ENCODE measurements at places on chromosomes 11 and 22.

- no peak for DNase-seq
Observed at GRCh38 chr11:64474680-64475079, 115.7 kb downstream of the RPS6KA4 start.

GRCh38 chr11:44006917-44007361 is 40.8 kb upstream of the ACCSL start:
- no peak for DNase-seq

DNA sequence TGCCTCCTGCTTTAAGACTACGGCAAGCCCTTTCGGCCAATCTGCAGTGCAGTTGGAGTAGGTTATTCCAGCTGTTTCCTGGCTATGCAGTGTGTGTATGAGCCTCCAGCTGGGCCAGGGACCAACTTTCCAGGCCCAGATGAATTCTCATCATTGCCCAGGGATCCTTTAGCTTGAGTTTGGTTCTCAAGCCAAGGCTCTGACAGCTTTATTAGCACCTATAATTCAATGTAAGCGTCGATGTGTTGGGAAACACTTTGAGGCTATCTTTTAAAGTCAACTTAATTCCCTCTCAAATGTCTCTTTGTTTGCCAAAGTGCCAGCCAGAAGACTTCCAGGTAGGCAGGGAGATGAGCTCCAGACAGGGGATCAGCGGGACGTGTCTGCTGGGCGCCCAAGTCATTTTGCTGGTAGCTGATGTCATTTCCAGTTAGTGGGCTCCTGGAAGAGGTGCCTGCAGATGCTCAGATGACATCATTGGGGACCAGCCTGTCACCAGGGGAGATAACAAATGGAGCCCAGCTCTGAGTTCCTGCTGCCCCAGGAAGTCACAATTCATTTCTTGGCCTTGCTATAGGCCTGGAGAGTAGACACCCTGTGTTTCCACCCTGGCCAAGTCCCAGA is 520.4 kb downstream of the SOX6 start:
- DNase-seq = no peak

DNA sequence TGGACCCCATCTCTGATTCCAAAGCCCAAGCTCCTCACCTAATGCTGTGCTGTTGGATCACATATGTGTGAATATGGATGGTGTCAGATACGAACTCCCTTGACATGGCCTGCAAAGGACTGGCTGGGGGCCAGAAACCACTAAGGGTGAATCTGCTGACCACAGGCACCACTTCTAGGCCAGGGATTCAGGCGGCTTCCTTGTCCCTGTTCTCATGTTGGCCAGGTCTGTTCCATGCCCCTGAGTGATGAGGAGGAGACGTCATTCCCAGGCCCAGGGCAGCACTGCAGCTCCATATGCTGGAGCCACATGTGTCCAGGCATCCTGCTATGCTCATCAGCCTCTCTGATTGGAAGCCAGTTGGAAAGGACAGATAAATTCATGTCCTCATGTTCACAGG is 130.0 kb upstream of the BDNF start:
- DNase-seq = no peak

- no peak for DNase-seq
Observed at GRCh38 chr22:37639070-37639760, at the start of gene SH3BP1. TSS of gene SH3BP1 (plus strand) at chr22:37639669. CDS start at chr22:37639788, 119 bp downstream.

- DNase-seq = no peak
Observed at GRCh38 chr11:132405728-132406127, 1035.3 kb downstream of the NTM start.

- no peak for DNase-seq
Observed at GRCh38 chr11:70067591-70068341, 10.4 kb upstream of the ANO1 start.

DNA sequence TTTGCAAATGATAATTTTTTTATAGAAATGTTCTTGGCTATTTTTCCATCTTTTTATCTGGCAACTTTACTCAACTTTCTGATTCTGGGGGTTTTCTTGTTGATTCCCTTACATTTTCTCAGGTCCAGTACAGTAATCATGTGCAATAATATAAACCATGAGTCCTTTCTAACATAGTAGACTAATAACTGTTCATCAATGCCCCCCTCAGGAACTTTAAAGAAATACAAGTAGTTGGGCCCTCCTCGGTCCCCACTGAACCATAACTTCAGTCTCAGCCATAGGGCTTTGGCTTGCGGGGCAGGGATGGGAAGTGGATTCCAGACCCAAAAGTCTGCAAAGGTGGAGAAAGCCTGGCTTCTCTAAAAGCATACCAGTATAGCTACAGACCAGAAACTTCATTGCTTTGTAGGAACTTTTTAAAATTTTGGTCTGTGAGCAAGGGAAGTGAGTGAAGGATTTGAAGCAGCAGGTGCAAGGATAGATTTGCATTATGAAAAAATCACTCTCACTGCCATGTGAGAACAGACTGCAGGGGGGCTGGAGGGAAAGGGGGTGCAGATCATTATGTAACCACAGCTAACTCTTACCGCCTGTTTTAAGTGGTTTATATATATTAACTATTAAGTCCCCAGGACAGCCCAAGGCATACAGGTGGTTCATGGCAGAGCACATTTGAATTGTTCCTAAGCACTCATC is 10.4 kb upstream of the TUB start:
- peak; percentile 33 for DNase-seq

GRCh38 chr11:111298413-111299100 is at the start of gene POU2AF3:
TSS of gene POU2AF3 (plus strand) at chr11:111298546. CDS start at chr11:111298582, 36 bp downstream.
- no peak for DNase-seq

DNA sequence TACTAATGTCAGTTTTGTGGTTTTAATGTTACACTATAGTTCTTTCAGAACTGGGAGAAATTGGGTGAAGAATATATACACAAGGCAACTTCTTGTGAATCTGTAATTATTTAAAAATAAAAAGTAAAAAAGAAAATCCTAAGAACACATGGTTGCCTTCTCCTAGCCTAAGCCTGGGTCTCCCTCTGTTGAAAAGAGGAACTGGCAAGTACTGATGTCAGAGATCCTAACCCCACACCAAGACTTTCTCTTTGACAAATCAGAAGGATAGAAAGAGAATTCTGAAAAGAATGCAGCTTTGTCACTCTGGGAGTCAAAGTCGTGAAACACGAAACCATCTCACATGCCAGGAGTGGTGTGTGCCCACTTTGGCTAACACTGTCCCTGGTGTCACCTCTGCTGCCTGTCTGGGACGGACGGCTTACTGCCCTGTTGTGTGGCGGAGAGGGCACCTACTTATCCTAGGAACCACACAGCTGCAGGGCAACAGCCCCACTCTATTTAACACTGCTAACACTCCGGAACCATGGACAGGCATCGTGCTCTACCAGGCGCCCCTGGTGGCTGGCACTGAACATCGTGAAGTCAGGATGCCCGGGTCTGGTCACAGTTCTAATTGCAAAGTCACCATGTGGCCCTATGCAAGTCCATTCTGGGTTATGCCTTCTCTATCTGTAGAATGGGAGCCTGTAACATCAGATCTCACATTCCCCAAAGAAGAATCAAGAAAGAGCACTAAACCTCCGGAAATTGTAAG is 108.7 kb upstream of the CD82 start:
- DNase-seq = no peak

DNA sequence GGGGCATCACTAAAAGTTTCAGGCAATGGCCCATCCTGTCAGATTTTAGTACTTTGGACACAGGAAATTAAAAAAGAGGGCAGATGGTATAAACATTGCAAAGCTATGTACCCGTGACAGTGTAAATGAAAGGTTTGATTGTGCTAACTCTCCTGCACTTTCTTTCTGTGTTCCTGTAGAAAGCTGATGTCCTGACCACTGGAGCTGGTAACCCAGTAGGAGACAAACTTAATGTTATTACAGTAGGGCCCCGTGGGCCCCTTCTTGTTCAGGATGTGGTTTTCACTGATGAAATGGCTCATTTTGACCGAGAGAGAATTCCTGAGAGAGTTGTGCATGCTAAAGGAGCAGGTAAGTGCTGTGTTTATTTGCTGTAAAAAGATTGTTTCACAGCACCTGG is 10.3 kb downstream of the CAT start:
- DNase-seq = no peak

DNA sequence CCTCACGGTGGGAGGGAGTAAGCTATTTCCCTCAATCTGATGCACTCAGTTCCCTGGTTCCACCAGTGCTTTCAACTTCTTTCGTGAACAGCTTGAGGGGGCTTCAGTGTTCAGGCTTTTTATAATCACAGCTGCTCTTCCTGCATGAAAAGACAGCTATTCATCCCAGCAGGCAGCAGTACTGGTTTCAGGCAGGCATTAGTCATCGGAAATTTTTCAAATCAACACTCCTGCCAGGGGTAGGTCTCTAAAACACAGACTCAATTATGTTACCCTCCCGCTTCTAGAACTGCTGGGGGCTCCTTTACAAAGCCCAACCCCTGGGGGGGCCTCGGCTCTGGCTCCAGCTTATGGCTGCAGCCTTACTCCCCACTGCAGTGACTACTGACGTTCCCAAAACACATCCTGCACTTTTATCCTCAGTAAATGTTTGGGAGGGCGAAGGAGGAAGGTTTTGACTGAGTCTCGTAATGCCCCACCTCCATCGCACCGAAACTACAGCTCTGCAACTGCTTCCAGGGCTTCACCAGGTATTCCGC is 5.8 kb downstream of the POLDIP3 start:
- no peak for DNase-seq

GRCh38 chr11:118353084-118353710 is 6.2 kb upstream of the UBE4A start:
- DNase-seq = no peak

GRCh38 chr11:77568306-77568705 is 21.4 kb upstream of the AQP11 start:
- no peak for DNase-seq

DNA sequence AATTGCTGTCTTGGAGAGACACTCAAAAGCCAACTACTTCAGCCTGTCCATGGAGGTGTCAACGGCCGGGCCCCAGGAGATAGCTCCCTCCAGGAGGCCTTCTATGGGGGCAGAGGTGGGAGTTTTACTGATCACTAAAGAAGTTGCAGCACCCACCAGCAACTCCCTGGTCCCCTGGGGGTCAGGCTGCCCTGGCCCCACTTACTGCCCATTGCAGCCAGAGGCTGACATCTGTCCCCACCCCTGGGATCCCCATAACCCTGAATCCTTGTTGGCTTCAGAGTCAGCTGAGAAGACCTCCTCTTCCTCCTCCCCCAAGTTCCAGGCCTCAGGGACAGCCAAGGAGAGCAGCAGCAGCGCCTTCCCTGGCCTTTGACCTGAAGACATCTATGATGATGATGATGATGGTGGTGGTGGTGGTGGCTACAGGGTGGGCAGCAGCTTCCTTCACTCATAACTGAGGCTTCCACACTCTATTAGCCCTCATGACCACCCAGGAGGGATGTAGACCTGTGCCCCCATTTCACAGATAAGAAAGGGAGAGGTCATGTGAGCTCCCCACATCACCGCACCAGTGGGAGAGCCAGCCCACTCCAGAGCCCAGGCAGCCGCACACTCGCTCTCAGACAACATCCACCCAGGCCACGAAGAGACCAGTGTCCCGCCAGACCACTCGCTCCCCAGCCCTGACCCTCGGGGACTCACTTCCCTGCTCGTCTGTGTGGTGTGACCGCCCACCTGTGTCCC is 43.8 kb upstream of the FGF3 start:
- no peak for DNase-seq

DNA sequence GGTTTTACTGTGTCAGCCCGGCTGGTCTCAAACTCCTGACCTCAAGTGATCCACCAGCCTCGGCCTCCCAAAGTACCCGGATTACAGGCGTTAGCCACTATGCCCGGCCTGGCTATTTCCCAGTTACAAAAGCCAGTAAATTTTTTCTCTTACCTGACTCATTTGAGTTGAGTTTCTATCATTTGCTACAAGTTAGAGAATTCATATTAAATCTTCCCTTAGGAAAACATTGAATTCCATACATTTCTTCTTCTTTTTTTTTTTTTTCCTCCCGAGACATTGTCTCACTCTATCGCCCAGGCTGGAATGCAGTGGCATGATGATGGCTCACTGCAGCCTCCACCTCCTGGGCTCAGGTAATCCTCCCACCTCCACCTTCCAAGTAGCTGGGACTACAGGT is 26.0 kb downstream of the CHEK2 start:
- no peak for DNase-seq

GRCh38 chr11:84333221-84333620 is 1047.1 kb upstream of the CCDC90B start:
- no peak for DNase-seq

DNA sequence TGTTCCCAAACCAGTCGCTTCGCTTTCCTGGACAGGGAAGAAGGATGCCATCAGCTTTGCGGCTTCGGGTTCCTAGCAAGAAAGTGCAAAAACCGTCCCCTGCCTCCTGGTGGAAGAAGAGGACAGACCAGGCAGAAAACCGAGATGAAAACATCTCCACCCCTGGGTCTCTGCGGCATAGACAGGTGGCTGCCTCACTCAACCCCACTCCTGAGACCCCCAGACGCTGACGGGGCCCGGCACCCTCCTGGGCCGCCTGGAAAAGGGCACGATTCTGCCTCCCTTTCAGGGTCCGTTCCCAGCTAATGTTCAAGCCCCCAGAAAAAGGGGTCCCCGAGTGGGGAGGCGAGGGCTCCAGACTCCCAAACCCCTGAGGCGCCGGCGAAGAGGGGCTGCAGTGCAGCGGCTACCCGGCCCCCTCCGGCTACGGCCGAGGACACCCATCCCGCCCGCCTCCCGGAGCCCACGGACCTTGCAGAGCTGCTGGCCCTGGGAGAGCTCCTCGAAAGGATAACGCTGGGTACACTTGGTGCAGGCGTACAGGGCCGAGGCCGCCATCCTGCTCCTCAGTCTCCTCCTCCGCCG is 569 bp downstream of the FAM76B start:
- DNase-seq = no peak

- DNase-seq = no peak
Observed at GRCh38 chr11:116774661-116775060, 1.9 kb upstream of the BUD13 start.

GRCh38 chr11:123475469-123475868 is 45.4 kb downstream of the GRAMD1B start:
- DNase-seq = peak; percentile 10

DNA sequence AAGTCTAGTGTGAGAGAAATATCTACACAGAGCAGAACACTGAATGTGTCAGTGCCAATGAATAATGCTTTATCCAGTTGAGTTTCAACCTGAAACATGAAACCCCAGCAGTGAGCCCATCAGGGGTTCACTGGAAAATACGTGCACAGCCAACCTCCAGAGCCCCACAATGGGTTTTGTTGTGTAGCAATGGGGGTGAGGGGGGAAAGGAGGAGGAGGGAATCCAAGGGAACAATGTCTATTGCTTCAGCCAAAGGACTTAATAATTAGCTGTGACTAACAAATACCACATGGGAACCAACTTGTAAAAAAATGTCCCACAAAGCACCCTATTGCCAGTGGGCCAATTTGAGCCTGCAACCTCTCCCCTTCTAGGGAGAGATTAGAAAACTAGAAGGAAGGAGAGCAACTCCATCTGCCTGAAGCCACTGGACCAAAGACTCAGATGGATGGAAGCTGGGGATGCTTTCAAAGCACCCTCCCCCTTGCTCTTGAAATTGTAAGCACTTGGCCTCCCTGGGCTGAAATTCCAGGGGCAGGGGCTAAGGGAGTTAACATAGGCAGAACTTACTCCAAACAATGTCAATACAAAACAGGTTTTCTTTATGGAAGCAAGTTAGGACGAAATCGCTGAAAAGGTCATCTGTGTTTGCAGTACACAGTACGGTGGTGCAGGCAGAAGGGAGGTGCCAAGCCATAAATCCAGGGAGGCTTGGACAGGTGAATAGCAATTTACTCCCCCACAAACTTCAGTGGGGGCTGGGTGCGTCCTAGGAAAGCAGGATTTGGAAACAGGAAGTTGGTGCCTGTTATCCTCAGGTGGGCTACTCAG is 99.8 kb downstream of the ARL14EP start:
- DNase-seq = no peak

Data from fibroblast of the conjunctiva (primary cell).